Activated naive CD8-positive, alpha-beta T cell treated with anti-CD3 and anti-CD28 coated beads for 36 hours (primary cell): ENCODE measurements at places on chromosomes 7 and 10. TPM values are rescaled to one million over a fixed set of nuclear protein-coding genes. Genes with fewer than 3 reads are reported as not detected.

Gene NDUFB2
- total RNA-seq: 175 TPM

Gene HYCC1
- total RNA-seq: 24.8 TPM

DNA sequence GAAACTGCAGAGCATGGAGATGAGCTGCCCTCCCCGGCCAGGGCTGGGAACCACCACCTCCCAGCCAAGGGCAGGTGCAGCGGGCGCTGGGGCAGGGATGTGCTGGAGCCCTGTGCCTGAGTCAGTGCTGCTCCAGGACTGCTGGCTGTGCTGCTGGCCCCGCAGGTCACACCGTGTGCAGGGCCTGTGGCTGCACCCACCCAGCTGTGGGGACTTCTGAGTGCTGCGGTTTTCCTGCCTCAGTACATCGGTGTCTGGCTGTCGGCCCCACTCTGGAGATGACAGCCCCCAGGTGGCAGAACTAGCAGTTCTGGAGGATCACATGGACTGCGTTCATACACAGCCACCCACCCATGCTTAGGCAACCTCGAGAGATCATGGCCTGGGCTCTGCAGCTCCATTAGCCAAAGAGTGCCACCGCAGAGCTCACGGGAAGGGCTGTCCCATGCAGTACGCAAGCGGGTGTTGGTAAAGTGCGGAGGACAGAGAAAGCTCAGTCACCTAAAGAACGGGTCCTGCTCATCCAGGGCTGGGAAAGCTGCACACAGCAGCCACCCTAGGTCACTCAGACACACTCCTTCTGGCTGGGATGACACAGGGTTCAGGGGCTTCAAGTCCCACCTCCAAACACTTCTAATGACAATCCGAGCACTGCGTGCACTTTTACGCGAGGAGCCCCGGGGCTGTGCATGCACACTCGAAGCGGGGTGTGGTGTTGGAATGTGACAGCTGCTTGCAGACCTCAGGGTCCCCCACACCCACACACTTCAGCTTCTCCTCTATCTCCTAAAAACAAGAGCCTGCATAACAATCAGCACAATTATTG is 198.1 kb upstream of the PPP2R2D start:
- DNase-seq: no peak

DNA sequence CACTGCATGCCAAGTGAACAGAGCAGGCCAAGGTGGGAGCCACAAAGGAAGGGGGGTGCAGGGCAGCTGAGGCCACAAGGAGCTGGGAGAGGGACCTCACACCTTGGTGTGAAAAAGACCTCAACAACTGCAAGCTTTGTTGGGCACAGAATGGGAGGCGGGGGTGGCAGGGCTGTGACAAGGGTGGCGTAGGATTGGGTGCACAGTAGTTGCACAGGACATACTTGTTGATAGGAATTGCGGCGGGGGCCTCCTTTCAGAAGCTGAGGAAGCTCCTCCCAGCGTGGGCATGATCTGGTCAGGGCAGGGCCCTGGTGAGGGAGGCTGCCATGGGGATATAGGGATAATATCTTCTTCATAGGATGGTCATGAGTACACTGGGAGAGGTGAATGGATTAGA is 25.8 kb downstream of the POLL start:
- no peak for DNase-seq

Gene IDI2
- not detected for total RNA-seq

DNA sequence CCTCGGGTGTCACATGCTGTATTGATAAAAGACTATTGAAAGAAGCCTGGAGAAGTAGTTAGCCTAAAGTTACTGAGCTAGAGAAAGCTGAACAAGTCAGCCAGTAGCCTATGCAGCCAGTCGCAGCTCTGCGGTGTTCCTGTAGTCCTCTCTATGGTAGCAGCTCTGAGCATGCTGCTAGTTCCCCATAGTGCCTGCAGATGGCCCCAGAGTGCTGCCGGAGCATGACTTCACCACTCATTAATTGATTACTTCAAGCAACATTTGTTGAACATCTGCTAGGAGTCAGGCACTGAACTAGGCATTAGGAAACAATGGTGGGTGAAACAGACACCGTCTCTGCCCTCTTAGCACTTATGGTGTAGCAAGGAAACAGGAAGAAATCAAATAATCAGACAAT is 422.7 kb downstream of the SORCS3 start:
- DNase-seq: peak; percentile 16
